NCI-H460 (cell line): ENCODE measurements at places on chromosomes 7 and 10. TPM values are rescaled to one million over a fixed set of nuclear protein-coding genes. Genes with fewer than 3 reads are reported as not detected.

DNA sequence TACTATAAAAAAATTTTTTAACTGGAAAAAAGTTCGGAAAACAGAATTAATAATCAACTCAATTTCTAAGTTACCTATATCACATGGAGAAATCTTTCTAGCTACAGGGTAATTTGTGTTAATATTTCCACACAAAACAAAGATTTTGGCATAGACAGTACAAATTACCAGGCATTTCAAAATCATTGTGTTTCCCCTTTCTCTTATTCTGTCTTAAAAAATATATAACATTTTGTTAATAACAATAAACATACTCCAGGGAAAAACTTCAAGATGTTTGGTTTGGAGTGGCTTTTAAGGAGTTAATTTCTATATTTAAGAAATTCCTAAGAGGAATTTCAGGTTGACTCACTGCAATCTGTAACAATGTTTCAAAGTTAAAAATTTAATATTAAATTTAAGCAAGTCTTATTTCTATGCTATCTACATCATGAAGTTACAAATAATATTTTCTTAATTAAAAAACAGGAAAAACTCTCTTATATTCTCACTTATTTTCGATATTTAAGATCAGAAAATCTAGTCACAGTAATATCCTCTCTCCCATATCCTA lies 132.6 kb downstream of the NRBF2 start:
- no peak for DNase-seq

DNA sequence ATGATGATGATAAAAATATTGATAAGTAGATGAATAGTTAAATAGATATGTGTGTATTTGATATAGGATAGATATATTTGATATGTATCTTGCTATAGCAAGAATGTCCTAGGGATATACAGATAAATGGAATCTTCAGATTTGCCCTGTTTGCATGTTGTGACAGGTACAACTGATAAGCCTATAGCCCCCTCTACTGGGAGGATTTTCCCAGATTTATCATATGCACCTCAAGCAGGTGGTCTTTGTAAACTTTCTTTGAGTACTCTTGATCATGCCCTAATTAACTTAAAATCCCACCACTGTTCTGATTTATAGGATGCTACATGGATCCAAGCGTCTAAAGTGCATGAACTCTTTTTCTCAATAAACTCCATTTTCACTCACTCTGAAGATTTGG lies 1050.7 kb downstream of the SORCS3 start:
- DNase-seq: peak; percentile 24

- DNase-seq: no peak
Observed at GRCh38 chr10:123475466-123475865, 190.7 kb upstream of the GPR26 start.

The SFTPA2 gene
- total RNA-seq: not detected in 2 replicates

The ZNF425 gene
- total RNA-seq: 0.26 and 0.87 TPM in 2 replicates

The EGR2 gene
- total RNA-seq: 0.26 and 0.32 TPM in 2 replicates

The ABCA13 gene
- total RNA-seq: 0.03 TPM in 1 of 2 replicates, not detected in the other

The GIMAP4 gene
- not detected in 2 replicates for total RNA-seq

The MBLAC1 gene
- total RNA-seq: 0.69 and 0.89 TPM in 2 replicates

GRCh38 chr7:152025937-152026890 lies 740 bp downstream of the GALNT11 start:
- no peak for DNase-seq

The INHBA gene
- 2.7 and 3.1 TPM in 2 replicates for total RNA-seq

DNA sequence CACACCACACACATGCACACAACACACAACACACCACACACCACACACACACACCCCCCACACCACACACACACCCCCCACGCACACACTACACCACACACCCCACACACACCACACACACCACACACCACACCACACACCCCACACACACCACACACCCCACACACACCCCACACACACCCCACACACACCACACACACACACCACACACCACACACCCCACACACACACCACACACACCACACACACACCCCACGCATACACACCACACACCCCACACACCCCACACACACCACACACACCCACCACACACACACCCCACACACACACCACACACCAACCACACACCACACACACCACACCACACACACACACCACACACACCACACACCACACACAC lies 16.4 kb downstream of the UCN3 start:
- no peak for DNase-seq

The KNDC1 gene
- total RNA-seq: 0.09 and 1.1 TPM in 2 replicates

- no peak for DNase-seq
Observed at GRCh38 chr7:105890290-105890997, 14.0 kb upstream of the ATXN7L1 start.

- no peak for DNase-seq
Observed at GRCh38 chr10:78775891-78776290, 292.9 kb upstream of the ZMIZ1 start.
